ENCODE measurements at places on chromosomes 11 and 22. TPM values are rescaled to one million over a fixed set of nuclear protein-coding genes. Genes with fewer than 3 reads are reported as not detected.

Gene OR51E1
- 0.32 TPM for total RNA-seq

Gene ZNF195
- total RNA-seq, result 24.8 TPM

Gene KAT5
- 92.0 TPM for total RNA-seq

Gene TMEM86A
- total RNA-seq, result 5.0 TPM
